ENCODE measurements at places on chromosomes 3 and 15. TPM values are rescaled to one million over a fixed set of nuclear protein-coding genes. Genes with fewer than 3 reads are reported as not detected.

Gene NISCH
- 33.4 TPM for total RNA-seq

Gene GATM
- 21.3 TPM for total RNA-seq

Gene RAB7A
- total RNA-seq: 232 TPM

Gene CFAP100
- not detected for total RNA-seq

Gene HTD2
- 12.0 TPM for total RNA-seq

Gene DUOXA2
- total RNA-seq: not detected

Gene IL1RAP
- total RNA-seq: 5.2 TPM

Gene BFSP2
- not detected for total RNA-seq

Gene MOBP
- not detected for total RNA-seq

Gene GRK7
- total RNA-seq: not detected

Gene AGBL1
- 17.7 TPM for total RNA-seq

Gene IGDCC3
- not detected for total RNA-seq

Gene TF
- 6.6 TPM for total RNA-seq

Gene MCTP2
- total RNA-seq: 0.69 TPM

Gene LMLN
- 7.5 TPM for total RNA-seq

Gene CEP97
- total RNA-seq: 5.9 TPM

Gene CRYBG3
- total RNA-seq: 15.8 TPM

Gene RARB
- 5.4 TPM for total RNA-seq

Gene NLGN1
- total RNA-seq: 1.0 TPM

Gene TMC3
- total RNA-seq: not detected

Gene ZBED2
- not detected for total RNA-seq

Gene RTP3
- not detected for total RNA-seq

Gene SEMA6D
- total RNA-seq: 3.6 TPM

Gene PAK6
- 1.9 TPM for total RNA-seq

Gene SI
- total RNA-seq: not detected

Gene EOMES
- total RNA-seq: 0.15 TPM

Gene STAC
- total RNA-seq: 0.19 TPM

Gene MUSTN1
- total RNA-seq: 553 TPM

Gene ILDR1
- not detected for total RNA-seq

Gene MYZAP
- total RNA-seq: 5.6 TPM

Gene SAMD7
- not detected for total RNA-seq

Gene RTP2
- 0.21 TPM for total RNA-seq

Gene WDR49
- 0.36 TPM for total RNA-seq

Gene TMEM212
- not detected for total RNA-seq

Gene TLR9
- total RNA-seq: 0.55 TPM

Gene FES
- 7.7 TPM for total RNA-seq

Gene INKA1
- total RNA-seq: 4.8 TPM

Gene SLMAP
- 119 TPM for total RNA-seq

Gene CCDC39
- 0.86 TPM for total RNA-seq

Gene SLC9C1
- total RNA-seq: 0.22 TPM

Gene CCR8
- total RNA-seq: not detected

Gene C3orf20
- 0.38 TPM for total RNA-seq

Gene LEKR1
- not detected for total RNA-seq

Gene RBP2
- total RNA-seq: not detected

Gene MEF2A
- 64.5 TPM for total RNA-seq

Gene CASR
- 0.02 TPM for total RNA-seq

Measured in psoas muscle (tissue), 8 donors.